ENCODE measurements at places on chromosomes 2 and 18.
A peak's percentile ranks its signal among the peaks of the same experiment; 100 is the strongest.

DNA sequence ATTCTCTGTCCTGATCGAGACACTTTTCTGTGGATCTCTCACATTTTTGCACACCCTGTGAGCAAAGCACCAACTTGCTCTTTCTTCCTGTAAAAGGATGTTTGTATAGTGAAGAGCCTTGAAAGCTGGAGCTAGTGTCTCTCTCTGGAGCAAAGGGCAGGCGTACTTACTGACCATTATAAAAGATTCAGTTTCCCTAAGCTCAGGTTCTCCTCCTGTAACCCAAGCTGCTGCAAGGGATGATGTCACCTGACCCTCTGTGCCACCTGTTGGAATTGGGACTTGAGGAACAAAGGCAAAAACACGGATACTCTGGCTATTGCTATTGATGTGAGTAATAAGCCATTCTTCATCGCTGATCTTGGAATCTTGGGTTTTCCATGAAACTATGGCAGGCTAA, 52.6 kb upstream of the NEMP2 start:
- DNase-seq = no peak

- no peak for DNase-seq
Measured at GRCh38 chr2:68428126-68428525, 39.0 kb downstream of the FBXO48 start.

- DNase-seq = peak; percentile 89
Measured at GRCh38 chr18:2146092-2146491, 425.2 kb downstream of the METTL4 start.

GRCh38 chr18:28707006-28707405, 530.1 kb upstream of the CDH2 start:
- no peak for DNase-seq

- DNase-seq = no peak
Measured at GRCh38 chr2:70084973-70085710, 2.1 kb upstream of the PCBP1 start.

DNA sequence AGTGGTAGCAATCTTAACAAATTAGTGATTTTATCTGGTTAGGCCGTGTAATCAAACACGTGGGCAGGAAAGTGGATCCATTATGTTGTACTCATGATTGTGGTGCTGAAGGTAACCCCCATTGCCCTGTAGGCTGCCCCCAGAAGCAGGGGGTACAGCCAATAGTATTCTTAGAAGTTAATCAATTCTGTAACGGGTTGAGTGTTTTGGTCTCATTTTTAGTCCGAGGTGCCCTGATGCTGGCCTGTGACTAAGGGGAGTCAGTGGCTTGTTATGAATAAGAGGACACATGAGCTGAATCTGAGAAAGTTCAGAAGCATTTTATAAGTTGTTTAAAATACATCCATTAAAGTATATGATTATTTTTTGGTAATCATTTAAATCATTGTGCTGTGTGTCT, 8.6 kb downstream of the EPAS1 start:
- DNase-seq = no peak

DNA sequence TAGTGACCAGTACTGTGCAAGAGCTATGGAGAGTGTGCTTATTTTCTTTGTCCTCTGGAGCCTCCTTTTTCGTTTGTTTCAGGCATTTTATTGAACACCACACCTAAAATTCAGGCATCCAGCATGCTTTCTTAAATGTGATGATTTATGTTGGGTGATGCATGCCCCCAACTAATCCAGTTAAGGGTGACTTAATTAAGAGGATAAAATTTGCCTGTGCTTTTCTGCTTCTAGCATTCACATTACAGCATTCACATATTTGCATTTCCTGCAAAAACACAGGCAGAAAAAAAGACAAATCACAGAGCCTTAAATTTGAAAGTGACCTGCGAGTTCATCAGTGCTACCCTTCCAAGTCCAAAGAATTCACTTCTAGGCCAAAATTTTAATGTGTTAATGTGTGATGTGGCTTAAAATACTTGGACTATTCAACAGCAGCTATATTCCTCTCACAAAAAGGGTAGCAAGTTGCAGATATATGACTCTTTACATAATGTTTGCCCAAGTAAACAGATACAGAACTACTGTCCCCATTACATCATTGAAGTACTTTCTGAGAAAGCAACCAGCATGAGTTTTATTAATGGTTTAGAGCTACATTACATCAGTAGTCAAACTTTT, 286.5 kb downstream of the THSD7B start:
- DNase-seq = no peak

DNA sequence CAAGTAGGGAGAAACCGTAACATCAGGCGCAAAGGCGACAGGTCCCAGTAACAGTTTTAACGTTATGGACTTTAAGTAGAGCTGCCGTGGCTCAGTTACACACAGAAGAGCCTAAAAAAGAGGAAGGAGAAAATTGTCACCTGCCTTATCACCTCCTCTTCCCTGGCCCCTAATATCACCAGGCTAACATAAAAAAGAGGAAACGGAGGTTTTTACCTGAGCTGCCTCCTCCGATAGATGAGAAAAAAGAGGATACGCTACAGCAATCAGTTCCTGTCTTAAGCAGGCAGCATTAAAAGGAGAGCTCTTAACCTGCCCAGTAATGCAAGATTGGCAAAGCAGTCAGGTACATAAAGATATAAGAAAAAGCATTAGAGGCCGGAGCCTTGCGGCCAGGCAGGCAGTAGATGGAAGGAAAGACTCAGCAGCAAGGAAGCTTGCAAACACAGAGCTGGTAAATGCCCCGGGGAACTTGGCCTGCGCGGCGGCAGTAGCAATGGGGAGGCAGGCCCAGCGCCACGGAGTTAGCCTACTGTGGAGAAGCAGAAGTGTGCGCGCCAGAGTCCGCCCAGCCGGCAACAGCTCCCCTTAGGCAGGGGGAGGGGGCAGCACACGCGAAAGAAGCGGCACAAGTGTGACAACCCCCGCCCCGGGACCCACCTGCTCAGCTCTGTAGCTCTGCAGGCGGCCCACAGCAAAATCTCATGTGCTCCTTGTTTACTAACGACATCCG, 116.3 kb upstream of the SCN7A start:
- no peak for DNase-seq

- no peak for DNase-seq
Measured at GRCh38 chr2:36296798-36297197, 58.8 kb upstream of the CRIM1 start.

GRCh38 chr18:48909721-48910120, 41.0 kb downstream of the SMAD7 start:
- no peak for DNase-seq

DNA sequence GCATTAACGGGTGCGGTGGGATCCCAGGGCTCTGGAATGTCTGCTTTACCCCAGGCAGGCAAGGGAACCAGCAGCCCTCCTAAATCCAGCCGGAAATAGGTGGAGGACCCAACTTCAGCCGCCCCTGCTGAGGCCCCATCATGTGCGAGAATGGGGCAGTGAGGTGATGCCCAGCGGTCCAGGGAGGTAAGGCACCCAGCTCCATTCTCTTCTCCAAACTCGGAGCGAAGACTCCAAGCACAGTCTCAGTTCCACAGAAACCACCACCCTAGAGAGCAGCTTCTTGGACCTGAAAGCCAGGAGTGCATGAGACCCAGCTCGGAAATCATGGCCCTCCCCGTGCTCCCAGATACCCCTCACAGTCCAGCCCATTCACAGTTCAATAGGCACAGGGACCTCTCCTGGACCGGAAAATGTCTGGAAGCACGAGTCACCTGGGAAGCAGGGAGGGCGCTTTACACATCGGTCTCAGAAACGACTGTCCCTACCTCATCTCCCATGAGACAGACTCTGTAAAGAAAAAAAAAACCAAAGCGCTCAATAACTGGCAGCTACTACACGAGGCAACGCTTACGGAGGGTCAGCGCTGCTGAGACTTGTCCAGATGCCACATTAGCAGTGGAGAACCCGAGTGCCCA, 2.0 kb downstream of the SDC1 start:
- peak; percentile 35 for DNase-seq

DNA sequence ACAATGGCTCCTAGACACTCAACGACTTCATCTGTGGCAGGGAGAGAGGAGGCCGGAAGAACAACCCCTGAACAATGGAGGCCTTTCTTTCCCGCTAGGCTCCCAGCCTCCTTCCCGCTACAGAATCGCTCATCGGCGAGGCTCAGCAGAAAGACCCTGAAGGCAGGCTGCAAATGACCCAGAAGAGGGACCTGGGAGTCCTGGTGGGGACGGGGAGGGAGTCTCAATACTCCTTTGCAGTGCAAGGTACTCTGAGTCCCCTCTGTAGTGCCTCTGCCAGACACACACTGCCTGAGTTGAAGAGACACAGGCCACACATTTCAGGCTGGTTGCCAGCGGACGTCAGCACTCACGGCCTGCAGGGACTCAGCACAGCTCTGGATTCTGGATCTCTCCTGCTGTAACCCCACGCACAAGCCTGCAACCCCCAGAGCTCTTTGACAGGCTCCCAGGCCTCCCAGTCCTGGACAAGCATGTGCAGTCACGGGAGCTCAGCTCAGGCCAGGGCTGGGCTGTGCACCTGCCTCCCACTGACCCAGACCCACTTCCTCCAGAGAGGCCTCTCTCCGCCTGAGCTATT, 6.1 kb downstream of the GPR17 start:
- DNase-seq = no peak

- DNase-seq = no peak
Measured at GRCh38 chr18:48852292-48852691, 98.5 kb downstream of the SMAD7 start.

DNA sequence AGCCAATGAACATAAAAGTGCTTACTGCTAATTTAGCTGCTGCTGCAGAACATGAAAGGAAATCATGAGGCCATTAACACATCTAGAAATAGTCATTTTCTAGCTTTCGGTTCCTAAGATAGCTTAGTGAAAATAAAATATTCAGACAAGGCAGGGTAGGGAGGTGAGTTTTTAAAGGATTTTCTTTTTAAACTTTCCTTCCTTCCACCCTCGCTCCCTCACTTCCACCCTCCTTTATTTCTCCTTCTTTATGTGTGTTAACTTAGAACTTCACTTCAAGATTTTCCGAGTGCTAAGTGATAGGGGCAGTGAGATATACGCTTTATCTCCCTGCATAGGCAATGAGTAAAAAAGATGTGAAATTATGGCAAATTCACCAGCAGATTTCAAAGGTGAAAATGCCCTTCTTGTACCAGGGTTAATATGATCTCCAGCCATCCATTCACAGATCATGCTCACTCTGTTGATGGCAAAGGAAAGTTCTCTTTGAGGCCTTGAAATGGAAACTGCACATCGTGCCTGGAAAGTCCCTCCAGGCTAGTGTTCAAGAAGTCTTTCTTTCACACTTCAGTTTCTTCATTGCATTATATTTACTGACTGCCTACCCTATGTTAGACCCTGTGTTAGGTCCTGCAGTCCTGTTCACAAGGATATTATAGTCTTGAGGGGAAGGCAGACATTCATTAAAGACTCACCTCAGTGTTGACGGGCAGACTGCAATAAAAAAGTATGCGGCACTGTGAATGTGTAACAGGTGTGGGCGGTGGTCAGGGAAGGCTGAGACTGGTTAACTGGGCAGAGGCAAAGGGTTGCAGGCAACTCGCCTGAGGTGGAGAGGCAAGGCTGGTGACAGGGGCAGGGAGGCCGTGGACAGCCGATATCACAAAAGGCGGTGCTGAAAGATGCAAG, 200.8 kb downstream of the PLCL1 start:
- no peak for DNase-seq

- no peak for DNase-seq
Measured at GRCh38 chr2:191036363-191036762, 22.4 kb upstream of the STAT1 start.

DNA sequence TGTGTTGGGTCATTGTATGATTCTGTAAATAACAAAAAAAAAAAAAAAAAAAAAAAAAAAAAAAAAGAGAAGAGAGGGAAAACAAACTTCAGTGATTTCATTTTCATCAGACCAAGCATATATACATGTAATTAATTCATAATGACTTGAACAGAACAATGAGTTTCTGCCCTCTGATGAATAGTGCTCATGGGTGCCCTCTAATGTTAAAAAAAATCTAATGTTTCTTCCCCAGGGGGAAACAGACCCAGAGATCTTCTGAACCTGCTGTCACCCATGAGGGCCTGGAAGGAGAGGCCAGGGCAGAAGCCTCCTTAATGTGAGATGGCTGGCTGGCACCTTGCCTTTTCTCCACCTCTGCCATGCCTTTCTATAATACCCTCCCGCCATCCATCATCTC, 289.2 kb downstream of the ZNF521 start:
- DNase-seq = no peak

GRCh38 chr18:11572201-11572600, 37.2 kb upstream of the SLC35G4 start:
- no peak for DNase-seq

DNA sequence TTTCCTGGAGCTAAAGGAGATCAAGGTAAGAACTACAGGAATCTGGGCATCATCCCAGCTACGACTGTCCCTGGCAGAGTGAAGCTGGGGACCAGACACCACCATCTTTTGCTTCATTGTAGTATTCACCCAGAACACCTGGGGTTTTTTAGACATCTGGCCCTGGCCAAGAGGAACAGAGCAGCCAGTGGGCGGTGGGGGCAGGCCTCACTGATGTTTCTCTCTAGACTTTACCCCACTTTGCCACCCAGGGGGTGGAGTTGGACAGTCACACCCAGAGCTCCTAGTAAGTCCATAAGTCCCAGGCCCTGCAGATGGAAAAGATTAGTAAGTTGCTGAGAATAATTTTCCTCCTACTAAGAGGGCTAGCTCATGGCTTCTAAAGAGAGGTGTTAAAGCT, 39.6 kb downstream of the MARCO start:
- no peak for DNase-seq

- DNase-seq = no peak
Measured at GRCh38 chr2:74278694-74279093, 64.5 kb downstream of the SLC4A5 start.

DNA sequence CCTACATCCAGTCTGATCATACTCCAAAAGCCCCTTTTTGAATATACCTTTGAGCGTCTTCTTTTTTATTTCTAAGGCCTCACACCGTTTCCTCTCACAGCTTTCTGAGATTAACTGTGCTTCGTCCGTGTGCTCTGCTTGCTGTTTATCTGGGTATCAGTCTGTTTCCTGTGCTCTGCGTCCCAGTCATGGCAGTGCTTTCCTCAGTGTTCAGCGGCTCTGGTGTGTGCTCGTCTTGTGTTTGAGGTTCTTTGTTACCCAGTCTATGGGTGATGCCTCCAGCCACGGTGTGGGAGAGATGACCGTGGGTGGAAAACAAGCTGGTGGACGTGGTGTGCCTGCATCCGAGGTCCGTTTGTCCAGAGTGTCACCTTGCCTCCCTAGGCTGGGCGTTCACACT, 33.6 kb upstream of the BIN1 start:
- DNase-seq = no peak

- DNase-seq = no peak
Measured at GRCh38 chr18:10495936-10496335, 29.9 kb upstream of the NAPG start.

GRCh38 chr2:11370377-11371091, 26.1 kb upstream of the ROCK2 start:
- no peak for DNase-seq

GRCh38 chr2:203579730-203580129, 44.6 kb upstream of the RAPH1 start:
- no peak for DNase-seq

- no peak for DNase-seq
Measured at GRCh38 chr18:79523206-79523735, 127.5 kb downstream of the NFATC1 start.

Data from trophoblast cell (in vitro differentiated cells and primary cell).